ENCODE measurements at places on chromosomes 13 and 19.

- no peak for DNase-seq
Observed at GRCh38 chr13:78802912-78803311, 144.0 kb upstream of the OBI1 start.

GRCh38 chr13:100881291-100881864 lies 206.8 kb upstream of the TMTC4 start:
- no peak for DNase-seq

GRCh38 chr19:3095441-3096191 lies 1.5 kb downstream of the GNA11 start:
- DNase-seq: no peak

DNA sequence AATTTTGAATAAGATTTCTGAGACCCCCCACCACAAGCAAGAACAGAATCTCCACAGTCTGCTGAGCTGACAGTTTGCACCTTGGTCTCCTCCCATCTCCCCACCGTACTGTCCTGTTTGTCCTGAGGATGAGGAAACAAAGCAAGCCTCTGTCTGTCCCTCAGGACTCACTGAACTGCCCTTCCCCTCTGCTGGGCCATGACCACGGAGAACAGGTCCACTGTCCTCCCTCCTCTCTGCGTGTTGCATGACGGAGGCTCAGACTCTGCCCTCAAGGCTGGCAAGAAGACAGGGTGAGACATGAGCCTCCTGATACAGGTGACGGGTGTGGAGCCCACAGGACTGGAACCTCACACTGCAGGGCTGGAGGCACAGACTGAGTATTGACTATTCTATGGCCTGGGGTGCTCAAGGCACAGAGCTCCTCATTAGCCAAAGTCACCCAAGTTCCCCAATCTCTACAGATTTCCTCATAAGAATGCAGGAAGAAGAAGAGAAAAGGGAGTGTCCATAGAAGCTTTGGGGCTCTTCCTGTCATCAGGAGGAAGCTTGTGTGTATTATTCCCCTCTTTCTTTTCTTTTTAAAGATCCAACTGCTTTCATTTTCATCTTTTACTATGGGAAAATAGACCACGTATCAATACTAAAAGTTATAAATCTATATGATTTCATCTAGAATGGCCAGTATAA lies 22.4 kb upstream of the RGCC start:
- no peak for DNase-seq

DNA sequence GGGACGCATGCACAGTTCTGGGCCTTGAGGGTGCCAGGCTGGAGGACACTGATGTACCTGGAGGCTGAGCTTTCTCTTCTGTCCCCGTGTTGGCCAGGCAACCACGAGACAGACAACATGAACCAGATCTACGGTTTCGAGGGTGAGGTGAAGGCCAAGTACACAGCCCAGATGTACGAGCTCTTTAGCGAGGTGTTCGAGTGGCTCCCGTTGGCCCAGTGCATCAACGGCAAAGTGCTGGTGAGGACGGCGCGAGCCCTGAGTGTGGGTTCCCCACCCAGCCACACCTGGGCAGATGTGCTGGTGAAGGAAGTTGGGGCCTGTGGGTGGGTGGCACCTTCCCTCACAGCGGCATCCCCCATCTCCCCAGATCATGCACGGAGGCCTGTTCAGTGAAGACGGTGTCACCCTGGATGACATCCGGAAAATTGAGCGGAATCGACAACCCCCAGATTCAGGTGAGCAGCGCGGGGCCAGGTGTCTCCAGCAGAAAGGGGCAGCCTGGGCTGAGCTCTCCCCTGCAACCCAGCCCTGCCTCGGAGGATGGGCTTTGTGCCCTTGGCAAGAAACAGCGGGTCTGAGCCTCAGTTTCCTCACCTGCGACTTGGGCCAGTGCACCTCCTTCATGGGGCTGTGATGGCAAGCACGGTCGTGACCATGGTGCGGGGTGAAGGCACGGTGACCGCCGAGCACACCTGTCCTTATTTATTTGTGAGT lies 26.2 kb downstream of the CCDC8 start:
- DNase-seq: no peak

- no peak for DNase-seq
Observed at GRCh38 chr13:67772807-67773453, 542.8 kb upstream of the PCDH9 start.

- DNase-seq: no peak
Observed at GRCh38 chr19:39110263-39110967, 15.2 kb upstream of the PAK4 start.

GRCh38 chr13:55538424-55538823 lies 1602.3 kb upstream of the PRR20A start:
- no peak for DNase-seq

GRCh38 chr13:110324026-110324749 lies 17.1 kb downstream of the COL4A2 start:
- no peak for DNase-seq

- DNase-seq: no peak
Observed at GRCh38 chr13:43185226-43185625, 161.8 kb downstream of the DNAJC15 start.

DNA sequence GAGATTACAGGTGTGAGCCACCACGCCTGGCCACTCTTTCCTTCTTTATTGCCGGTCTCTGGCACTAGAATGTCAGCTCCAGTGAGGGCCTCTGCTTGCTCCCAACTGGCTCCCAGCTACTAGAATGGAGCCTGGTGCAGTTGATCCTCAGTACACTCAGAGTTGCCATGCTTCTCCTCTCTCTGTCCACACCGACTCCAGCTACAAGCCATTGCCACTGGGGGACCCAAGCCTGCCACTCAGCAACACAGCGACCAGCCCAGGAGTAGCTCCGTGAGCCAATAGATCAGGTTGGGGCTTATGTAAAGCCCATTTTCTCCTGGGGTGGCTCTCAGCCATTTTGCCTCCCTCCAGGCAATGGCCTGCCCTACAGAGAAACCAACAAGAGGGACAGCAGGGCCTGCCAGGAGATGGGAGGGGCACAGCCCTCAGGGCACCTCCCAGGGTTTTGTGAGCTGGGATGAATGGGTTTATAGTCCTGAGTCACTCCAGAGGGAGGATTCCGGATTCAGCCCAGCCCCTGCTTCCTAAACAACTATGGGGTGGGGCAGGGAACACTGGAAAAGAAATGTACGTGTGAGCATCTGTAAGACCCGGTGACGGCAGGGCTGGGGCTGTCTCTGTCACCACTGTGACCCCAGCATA lies 36.5 kb downstream of the OPA3 start:
- no peak for DNase-seq

DNA sequence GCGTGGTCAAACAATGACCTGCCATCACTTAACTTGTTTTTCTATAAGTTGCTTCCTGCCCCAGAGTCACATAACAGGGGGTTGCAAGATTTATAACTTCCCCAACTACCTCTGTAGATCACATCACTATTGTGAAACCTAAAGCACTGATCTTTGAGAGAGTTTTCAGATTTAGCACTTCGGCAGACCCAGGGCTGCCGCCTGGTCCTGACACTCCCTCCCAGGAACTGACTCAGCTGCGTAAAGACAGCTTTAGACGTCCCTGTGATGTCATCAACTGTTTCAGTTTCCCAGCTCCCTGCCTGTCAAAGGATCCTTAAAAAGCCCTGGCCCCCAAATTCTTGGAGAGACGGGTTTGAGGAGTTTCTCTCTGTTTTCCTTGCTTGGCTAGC lies 33.3 kb downstream of the IGFL2 start:
- DNase-seq: no peak

DNA sequence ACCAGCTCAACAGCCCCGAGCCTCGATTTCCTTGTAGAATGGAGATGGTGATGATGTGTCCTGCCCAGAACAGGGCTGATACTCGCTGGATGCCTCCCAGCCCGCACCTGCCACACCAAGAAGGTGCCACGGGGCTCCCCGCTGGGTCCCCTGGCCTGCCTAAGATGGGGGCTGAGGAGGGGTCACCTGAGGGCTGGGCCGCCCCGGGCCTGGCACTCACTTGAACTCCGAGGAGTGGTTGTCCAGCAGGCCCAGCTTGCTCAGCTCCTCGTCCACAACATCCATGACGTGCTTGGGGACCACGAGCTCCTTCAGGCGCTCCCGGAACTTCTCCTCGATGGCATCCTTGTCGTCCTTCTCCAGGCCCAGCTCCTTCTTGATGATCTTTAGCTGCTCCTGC lies 14.4 kb downstream of the LONP1 start:
- no peak for DNase-seq

GRCh38 chr13:113493315-113493951 lies 2.9 kb upstream of the DCUN1D2 start:
- no peak for DNase-seq

- no peak for DNase-seq
Observed at GRCh38 chr19:34232566-34233481, 21.5 kb upstream of the GARRE1 start.

GRCh38 chr13:82681535-82681934 lies 1200.7 kb downstream of the SLITRK1 start:
- DNase-seq: no peak

DNA sequence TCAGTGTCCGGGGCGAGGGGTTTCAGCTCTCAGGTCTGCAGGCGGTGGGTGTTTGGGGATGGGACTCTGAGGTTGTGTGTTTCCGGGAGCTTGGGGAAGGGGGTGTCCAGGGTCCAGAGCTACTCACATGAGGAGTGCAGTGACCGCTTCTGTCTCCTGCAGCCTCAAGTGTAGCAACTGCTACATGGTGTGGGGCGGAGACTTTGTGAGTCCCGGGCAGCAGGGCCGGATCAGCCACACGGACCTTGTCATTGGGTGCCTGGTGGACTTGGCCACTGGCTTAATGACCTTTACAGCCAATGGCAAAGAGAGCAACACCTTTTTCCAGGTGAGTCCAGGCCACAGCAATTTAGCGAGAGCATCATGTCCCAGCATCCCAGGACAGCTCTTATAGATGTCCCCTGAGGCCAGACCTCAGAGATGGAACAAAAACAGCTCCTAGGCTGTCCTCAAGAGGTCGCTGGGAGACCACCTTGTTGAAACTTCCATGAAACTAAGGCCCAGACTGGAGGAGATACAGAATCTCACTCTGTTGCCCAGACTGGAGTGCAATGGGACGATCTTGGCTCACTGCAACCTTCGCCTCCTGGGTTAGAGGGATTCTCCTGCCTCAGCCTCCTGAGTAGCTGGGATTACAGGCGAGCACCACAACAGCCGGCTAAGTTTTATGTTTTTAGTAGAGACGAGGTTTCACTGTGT lies 44.9 kb downstream of the RYR1 start:
- DNase-seq: no peak

DNA sequence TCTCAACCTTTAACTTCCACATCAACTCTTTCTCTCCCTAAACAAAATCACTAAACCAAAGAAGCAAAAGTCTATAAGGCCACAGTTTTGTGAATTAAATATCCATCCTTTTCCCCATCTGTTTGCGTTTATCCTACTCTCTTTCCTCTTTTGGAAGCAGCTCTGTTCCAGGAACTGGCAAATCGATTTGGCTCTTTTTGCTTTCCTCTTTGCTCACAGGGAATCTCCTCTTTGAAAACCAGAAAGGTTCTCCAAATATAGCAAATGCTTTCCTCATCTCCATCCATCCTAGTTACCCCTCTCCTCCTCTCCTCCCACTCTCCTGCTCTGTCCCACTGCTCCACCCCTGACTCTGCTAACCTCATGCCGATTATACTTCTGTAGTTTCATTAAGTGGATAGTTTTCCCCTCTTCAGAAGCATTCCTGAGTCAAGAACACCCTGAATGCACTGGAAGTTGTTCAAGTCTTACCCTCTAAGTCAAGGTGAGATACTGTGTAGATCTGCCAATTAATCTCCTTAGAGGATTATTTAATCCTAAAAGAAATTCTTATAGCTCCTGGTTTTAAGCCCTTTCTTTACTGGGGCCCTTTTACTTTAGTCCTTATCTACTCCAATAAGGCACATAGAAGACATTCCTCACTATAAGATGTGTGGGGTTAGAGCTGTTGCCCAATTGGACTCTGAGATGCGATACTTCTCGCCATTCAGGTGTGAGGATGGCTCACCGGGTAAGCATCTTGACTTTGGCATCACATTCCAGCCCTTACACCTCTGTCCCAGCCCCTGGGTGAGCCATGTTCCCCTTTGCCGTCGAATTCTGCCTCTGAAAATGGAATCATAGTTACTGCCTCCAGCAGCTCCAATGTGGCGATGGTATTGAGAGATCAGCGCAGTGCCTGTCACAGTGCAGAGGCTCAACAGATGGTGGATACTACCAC lies 67.6 kb downstream of the COL4A2 start:
- no peak for DNase-seq

DNA sequence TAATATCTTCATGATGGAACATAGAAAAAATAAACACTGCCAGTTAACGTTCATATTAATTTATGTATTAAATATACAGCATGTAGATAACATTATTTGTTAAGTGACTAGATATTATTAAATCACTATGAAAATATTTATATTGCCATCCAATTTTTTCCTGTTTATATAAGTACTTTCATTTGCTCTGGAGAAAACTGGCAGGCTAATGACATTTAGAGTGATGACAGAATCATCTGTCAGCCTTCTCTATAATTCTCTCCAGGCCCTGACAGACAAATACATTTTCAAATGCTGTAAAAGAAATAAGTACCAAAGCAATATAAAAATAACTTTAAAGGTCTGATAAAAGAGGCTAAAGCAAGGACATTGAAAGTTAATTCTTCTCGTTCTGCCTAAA lies 2556.7 kb upstream of the PCDH20 start:
- no peak for DNase-seq

- no peak for DNase-seq
Observed at GRCh38 chr19:2076526-2076944, 19.6 kb downstream of the MOB3A start.

GRCh38 chr13:37047032-37047431 lies 12.5 kb downstream of the SUPT20H start:
- DNase-seq: no peak

- DNase-seq: no peak
Observed at GRCh38 chr13:66430269-66430668, 799.9 kb downstream of the PCDH9 start.

DNA sequence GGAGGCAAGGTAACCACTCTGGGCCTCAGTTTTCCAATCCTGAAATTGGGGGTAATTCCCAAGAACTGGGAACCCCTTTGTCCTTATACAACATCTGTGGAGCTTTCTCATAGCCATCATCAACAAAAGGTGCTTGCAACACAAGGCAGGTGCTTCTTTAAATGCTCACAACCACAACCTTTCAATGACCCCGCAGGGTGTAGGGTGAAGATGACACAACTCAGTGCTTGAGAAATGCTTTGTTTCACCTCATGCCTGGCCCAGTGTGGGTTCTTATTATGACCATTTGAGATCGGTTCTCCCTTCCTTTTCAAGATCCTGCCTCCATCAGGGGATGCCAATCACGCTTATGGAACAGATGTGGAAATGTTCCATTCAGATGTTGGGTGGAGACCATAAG lies 8.4 kb downstream of the WIZ start:
- no peak for DNase-seq

GRCh38 chr19:4284176-4284958 lies 5.3 kb downstream of the SHD start:
- DNase-seq: no peak

GRCh38 chr19:35389192-35389861 lies 18.5 kb downstream of the GPR42 start:
- no peak for DNase-seq

GRCh38 chr13:44865722-44866410 lies 123.4 kb downstream of the NUFIP1 start:
- DNase-seq: no peak

DNA sequence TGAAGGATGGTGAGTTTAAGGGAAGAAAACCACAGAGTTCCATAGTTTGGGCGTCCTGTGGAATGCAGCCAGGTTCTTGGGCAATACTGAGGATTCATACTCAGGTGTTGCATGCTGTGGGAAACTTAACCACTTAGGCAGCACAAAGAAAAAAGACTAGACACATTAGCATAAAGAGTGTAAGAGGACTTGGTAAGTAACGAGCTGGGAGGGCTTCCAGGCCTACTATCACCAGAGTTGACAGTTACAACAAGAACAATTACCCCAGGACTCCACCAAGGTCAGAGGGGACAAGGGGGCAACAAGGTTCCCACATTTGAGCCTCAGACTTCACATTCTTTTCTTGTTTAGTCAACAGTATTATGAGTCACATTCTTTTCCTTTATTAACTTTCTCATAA lies 33.2 kb downstream of the KCTD12 start:
- DNase-seq: no peak

Measured in GM12864 (cell line).